ENCODE measurements at places on chromosomes 7 and 10.

DNA sequence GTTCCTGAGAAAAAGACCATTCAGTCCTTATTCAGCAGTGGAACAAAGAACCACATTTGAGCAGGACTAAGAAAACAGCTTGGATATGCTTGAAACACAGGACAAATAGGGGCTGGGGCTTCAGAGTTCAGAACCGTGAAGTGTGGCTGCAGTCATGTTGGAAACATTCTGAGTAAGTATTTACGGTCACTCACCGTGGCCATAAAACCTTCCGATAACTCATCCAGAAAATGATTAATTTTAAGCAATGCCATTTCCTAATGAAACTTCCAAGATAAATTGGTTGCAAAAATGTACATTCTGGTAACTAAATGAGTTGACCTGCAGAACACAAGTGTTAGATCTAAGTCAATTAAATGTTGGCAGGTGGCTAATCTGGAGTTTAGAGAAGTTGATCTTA is 279.2 kb downstream of the CXCL12 start:
- DNase-seq = no peak

- DNase-seq = peak; percentile 62
Measured at GRCh38 chr10:71383972-71384687, 12.6 kb upstream of the CDH23 start.

DNA sequence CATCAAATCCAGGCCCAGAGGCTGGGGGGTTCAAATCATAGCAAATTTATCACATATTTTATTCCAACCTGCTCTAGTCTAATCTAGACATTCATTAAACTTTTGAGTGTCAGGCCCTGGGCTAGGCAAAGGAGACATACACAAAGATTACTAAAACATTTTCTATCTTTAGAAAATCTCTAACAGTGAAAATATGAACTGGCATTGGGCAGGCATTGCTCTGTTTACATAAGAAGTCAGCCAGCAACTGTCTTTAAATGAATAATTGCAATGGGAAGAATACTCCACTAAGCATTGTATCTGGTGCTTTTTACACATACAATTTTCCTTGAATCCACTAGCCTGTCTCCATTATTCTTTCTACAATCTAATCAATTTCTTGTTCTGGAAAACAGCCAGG is 222.5 kb upstream of the LRRN3 start:
- no peak for DNase-seq

DNA sequence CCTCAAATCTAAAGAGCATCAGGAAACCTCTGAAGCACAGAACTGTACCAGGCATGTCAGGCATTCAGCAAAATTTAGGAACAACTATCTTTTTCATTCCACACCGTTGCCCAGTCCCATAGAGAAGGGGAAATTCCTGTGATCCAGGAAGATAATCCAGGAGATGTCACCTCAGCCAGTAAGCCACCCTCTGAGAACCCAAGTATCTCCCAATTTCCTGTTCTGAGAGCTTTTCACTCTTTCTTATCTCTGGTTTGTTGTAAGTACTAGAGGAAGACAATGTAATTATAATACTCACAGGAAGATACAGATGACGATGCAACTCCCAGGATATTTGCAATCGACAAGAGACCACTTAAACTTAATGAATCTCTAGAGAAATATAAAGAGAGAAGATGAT is 97.1 kb downstream of the TSPAN12 start:
- no peak for DNase-seq

GRCh38 chr10:60572511-60573194 is 183.0 kb upstream of the ANK3 start:
- DNase-seq = no peak

DNA sequence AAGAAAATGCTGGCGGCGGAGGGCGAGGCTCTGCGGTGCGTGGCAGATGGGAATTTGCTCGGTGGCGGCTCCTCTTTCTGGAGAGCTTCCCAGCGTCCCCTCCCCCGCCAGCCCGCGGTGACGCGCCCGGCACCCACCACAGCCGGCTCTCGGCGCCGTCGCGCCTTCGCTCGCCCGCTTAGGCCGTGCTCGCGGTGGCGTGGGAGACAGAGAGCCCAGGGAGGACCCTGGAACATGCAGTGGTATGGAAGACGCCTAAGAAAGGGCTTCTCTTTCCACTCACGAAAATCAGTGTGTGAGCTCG is 576 bp upstream of the CSGALNACT2 start:
- DNase-seq = no peak

DNA sequence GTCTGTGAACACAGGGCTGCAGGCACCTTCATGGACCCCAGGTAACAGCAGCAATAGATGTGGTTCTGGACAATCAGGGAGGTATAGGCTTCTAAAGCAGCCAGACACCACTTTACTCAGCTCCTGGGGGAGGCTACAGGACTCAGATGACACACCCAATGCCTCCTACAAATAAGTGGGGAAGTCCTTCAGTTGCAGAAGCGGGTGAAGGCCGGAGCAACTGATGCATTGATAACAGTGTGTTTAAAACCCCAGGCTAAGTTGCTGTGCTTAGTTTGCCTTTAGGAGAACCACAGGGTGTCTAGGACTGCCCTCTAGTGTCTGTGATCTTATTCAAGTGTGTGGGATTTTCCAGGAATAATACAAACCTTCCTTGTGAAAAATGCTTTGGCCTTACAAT is 5.9 kb upstream of the ITGA8 start:
- no peak for DNase-seq

GRCh38 chr7:54242776-54243175 is 299.4 kb upstream of the VSTM2A start:
- no peak for DNase-seq

GRCh38 chr7:155810770-155811559 is 1.3 kb downstream of the SHH start:
- DNase-seq = no peak

DNA sequence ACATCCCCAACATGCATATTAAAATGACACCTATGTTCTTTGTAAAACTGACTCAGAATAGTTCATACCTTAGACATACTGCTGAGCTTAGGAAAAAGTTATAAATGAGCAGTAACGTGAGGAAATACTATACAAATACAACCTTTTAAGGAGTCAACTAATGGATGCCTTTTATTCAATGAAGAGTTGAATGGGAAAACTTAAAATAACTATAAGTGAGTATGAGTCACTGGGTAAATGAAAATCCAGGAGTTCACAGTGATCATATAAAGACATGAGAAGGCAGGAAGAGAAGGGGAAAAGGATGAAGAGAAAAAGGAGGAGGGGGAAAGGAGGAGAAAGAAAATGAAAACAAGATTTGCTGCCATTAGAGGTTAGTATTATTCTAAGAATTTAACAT is 157.8 kb upstream of the PCDH15 start:
- no peak for DNase-seq

DNA sequence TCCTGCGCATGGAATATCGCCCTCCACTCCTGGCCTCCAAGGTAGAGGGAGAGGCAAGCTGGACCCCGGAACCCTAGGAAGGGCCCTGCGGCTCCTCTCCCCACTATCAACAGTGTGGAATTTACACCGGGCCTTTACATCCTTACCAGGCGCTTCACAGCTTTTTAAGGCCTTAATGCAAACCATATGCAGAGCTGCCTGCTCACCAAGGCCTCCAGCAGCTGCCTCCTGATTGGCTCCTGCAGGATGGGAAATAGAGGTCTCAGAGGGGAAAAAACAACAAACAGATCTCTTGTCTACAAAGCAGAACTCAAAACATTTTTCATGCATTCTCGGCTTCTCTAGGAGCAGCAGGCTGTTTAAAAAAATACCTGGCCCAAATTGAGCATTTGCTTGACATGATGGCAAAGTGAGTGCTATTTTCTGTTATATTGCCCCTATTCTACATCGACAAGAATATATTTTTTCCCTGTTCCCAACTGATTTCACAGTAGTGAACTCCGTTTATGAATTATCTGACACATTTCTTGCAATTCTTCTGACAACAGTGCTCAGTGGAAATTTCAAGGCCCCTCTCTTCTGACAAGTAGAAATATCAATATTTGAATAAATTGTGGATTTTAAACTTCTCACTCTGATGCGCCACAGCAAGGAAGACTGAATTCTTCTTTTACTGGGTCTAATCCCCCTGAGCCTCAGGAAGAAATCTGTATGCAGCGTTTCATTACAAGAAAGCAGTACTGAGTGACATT is 51.7 kb downstream of the EBF3 start:
- DNase-seq = no peak

GRCh38 chr7:77940647-77941046 is 142.1 kb downstream of the PHTF2 start:
- no peak for DNase-seq

DNA sequence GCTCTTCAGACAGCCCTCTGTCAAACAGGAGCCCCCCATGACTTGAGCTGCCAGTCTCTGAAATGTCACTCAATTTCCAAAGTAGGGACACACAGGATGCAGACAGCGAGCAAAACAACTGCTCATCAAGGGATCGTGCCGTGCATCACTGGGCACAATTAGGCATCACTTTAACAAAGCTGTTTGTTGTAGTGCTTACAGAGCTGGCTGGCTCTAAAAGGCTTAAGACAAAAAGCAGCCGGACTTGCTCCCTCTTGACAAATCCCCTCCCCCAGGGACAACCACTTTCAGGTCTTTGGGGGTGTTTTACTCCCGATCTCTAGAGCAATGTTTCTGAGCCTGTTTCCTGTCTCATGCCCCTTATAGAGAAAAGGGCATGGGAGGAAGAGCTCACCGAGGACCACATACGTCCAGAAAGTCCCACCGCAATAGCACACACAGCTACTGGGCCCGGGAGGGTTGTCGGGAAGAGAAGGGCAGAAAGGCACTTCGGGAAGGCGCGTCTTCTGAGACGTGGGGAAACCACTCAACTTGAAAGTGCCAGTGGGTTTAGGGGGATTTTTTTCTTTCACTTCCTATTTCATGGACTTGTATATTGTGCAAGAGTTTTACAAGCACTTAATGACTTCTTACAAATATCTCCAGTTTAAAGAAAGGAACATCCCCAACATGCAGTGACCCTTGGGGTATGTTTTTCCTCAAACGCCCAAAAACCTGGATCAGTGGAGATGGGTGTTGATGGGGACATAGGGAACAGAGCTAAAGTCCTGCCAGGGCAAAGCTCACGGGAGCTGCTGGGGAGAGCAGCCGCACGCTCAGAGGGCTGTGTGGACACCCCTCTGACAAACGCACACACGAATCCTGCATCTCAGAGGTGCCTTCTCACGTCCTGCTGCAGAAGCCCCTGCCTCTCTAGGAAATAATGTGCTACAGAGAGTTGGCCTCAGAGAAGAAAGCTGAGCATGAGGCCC is 27.1 kb downstream of the LRRC20 start:
- DNase-seq = no peak

DNA sequence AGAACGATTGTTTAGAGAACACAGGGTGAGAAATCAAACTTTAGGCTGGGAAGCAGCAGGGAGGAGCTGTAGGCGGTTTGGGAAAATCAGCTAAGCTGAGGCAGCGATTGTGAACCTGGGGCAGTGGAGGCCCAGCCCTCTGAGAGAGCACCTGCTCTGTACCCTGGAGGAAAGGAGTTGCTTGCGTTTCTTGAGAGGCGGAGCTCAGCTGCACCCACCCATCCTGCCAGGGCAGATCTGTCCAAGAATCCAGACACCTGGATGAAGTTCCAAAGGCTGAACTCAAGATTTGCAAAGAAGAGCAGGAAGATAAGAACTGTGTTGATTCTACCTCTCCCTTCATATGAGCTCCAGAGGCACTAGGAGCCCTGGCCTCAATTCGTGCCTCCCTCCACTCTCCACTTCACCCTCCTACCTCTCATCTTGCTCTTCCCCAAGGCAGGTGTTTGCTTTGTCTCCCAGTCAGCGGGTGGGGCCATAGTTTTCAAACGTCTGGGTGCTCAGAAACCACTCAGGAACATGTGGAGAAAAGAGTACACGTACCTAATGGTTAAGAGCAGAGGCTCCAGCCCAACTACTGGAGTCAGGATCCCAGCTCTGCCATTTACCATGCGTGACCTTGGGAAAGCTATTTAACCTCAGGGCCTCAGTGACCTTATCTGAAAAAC is 21.5 kb upstream of the TMEM213 start:
- no peak for DNase-seq

DNA sequence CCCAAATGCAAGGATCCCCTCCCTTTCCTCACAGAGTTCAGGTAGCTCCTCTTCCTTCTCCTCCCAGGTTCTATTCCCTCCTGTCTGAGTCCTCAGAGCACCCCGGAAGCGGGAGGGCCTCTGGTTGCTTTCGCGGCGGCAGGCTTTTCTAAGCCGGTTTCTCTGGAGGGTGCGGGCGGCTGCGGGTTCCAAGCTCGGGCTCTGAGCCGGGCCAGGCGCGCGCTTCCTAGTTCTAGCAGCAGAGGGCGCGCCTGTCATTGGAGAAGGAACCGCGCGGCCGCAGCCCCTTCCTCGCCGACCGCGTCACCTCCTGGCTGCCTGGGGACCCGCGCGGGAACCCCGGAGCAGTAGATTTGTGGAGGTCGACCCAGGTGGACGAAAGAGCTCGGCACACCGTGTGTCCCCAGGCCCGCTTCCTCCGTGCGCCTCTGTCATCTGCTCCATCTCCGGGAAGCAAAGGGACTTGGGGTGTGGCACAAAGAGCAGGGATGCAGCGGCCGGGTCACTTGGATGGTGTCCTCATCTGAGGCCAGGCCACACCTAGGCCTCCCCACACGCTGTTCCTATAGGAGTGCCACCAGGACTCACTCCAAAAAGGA is 389.0 kb upstream of the PODXL start:
- no peak for DNase-seq

DNA sequence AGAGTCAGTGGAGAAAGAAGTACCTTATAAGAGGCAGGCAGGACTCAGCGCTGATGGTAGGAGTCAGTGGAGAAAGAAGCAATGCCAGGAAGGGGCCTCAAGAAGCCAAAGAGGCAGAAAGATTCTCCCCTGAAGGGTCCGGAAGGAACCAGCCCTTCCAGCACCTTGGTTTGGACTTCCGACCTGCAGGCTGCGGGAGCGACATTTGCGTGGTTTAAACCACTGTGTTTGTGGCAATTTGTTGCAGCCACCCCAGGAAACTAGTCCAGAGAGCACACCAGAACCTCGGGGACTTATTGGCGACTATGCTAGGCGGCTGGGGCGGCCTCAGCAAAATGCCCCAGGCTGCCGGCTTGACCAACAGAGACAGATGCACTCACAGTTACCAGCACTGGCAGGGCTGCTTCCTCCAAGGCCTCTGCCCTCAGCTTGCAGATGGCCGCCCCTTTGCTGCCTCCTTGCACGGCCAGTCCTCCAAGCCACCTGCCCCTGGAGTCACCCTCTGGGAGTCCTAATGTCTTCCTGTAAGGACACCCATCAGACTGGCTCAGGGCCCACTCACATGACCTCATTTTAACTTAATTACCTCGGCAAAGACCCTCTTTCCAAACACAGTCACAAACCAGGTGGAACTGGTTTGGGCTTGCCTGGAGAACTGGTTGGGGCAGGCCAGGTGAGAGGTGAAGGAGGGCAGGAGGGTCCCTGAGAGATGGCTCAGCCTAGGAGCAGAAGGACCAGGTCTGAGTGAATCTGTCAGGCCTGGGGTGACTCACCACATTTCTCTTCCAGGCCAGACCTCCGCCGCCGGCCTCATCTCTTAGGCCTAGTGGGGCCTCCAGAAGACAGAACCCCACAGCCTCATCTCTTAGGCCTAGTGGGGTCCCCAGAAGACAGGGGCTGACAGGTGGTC is 26.1 kb downstream of the CALML3 start:
- DNase-seq = no peak

DNA sequence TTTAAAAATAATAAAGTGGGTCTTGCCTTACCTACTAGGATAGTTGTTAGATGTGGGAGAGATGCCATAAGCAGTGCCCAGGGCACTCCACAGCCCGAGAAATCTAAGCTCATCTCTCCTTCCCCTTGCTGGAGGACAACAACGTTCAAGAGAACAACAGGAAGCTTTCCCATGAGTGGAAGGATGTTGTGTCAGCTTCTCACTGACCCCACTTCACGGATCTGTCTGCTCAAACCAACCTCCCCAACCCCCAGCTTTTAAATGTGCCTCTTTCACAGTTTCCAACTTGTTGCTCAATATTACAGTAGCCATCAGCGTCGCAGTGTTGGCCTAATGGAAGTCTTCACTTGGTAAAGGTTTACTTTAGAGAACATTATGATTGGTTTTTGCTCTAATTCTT is 72.1 kb downstream of the PTPRE start:
- DNase-seq = no peak
